GM04504 (cell line): ENCODE measurements at places on chromosomes 4 and X.
A peak's percentile ranks its signal among the peaks of the same experiment; 100 is the strongest.

- DNase-seq, result peak; percentile 53
These were observed 69.0 kb downstream of the GLRA2 start for GRCh38 chrX:14598330-14598729.

- peak; percentile 24 for DNase-seq
These were observed at the start of gene TRAM1L1 for GRCh38 chr4:117084866-117085701. Gene TRAM1L1 (minus strand): TSS chr4:117085576. CDS start chr4:117085393, 183 bp downstream.

DNA sequence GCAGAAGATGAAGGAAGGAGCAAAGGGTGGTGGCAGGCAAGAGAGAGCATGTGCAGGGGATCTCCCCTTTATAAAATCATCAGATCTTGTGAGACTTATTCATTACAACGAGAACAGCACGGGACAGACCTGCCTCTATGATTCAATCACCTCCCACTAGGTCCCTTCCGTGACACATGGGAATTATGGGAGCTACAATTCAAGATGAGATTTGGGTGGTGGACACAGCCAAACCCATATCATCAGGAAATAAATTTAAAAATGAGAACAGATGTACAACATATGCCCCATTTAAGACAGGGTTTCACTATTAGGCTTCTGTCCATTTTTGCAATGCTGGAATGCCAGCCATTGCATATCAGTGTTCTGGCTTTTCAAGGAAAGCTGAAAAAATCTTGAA, 346.7 kb upstream of the SLIT2 start:
- peak; percentile 46 for DNase-seq

- DNase-seq, result no peak
These were observed 1.5 kb upstream of the PTCHD1 start for GRCh38 chrX:23332888-23333821.

DNA sequence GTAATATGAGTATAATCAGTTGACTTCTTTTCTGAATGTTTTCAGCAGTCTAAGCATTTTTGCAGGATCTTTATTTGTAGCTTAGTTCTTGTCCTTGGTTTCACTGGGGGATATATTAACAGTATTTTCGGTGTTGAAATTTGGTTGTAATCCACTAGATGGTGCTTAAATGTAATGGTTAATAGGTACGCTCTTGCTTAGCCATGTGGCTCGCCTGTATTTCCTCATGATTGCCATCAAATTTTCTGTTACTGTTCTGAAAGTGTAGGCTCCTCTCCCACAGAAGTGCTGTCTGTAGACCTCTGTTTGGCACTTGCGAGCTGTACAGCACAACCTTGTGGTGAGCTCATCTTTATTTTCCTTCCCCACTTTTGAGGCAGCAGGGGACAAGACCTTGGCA, 3.9 kb upstream of the FAAH2 start:
- no peak for DNase-seq

- no peak for DNase-seq
These were observed 25.2 kb upstream of the SMIM20 start for GRCh38 chr4:25888781-25889180.

DNA sequence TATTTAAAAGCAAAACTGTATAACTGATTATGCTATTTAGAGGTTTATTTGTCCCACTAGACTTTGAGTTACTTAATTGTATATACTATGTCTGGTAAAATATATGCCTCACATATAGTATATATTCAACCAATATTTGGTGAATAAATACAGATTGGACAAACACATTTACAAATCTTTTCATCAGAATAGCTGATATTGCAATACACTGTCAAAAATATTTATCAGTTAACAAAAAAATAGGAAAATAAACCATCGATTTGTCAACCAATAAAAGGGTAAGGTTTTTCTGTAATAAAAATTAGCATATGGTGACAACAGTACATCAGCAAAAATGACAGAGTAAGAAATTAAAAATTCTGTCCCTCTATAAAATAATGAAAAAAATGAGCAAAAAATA, 889.9 kb upstream of the INTU start:
- no peak for DNase-seq

DNA sequence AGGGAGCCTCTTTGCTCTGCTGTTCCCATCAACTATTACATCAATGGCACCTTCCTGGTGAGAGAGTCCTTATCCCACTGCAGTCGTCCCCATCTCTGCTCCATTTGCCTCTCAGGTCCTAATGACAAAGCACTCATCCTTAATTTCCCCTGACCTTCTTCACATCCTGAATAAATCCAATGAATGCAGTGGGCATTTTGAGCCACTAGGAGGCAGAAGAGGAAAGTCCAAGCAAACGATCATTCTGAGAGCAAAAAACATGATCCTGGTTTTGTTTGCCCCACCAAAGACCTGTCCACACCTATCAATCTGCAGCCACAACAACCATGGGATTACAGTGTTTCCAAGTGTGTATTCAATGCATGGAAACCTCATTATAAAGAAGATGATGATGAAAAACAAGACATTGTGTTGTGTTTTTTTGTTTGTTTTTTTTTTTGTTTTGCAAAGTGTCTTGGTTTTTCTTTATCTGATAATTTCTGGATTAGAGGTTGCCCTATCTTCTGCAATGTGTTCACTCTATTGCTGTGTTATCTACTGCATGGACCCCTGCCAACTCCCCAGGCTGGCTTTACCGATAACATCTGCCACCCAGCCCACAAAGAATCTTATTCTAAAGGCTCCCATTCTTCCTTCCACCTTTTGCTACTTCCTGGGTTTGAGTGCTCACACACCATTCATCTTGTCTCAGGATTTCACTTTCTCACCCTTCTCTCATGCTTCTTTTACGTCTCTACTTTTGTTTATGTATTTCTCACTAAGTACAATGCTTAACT, 207.2 kb downstream of the NLGN4X start:
- peak; percentile 0 for DNase-seq

- peak; percentile 67 for DNase-seq
These were observed 22.8 kb upstream of the FMR1NB start for GRCh38 chrX:147958291-147958690.

DNA sequence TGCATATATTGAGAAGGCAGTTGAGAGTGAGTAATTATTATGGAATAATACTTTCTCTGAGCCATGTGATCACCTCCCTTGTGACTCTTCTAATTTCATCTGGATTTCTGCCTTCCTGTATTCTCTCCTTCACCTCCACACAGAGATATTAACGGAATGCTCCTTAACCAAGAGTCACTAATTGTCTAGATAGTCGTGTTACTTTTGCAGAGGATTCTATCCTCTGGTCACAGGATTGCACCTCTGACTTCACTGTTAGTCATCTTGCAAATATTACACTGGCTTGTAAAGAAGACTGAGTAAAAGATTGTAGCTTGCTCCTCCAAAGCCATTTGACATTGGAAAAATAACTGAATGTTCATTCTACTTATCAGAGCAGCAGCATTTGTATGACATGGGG, 160.9 kb downstream of the SH2D1A start:
- no peak for DNase-seq

- DNase-seq, result no peak
These were observed 13.4 kb upstream of the PLCXD1 start for GRCh38 chrX:267771-268261.

DNA sequence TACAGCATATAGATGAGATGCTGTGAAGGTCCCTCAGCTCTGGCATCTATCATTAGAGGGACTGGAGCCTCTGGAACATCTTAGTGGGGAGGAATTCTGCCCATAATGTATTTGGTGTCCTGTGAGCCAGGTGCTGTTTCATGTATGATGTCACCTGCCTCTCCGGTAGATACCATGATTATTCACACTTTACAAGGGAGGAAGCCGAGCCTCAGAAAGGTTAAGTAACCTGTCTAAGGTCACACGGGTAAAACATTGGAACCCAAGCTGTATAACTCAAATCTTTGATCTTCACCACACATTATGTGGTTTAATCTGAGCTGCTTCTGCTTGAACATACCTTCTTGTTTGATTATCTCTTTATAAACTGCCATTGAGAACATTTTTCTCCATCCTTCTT, 442.8 kb downstream of the BCOR start:
- DNase-seq, result no peak

DNA sequence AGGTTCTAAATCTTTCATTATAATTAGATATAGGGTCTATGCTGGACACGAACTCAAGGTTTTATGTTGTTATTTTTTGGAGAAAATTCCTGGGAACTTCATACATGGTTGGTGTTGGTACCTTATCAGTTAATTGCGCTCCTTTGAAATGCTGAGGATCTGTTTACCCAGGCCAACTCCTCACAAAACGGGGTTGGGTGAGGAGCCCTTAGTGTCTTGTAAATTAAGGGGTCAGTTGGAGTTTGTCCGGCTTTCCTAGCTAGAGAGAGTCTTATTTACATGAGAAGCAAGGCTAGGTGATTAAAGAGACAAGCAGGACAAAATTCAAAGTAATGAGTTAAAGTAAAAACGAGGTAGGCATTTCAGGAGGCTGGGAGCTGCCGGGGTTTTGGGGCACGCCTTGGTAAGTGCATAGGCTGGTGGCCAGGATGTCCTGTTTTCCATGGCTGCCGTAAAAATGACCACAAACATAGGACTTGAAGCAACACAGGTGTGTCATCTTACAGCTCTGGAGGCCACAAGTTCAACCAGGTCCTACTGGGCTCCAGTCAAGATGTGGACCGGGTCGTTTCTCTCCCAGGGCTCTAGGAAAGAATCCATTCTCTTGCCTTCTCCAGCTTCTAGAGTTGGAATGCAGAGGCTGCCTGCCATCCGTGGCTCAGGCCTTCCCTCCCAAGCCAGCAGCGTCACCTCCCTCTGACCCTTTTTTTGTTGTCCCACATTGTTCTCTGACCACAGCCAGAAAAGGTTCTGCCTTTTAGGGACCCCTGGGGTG, 19.8 kb downstream of the PSAPL1 start:
- no peak for DNase-seq

DNA sequence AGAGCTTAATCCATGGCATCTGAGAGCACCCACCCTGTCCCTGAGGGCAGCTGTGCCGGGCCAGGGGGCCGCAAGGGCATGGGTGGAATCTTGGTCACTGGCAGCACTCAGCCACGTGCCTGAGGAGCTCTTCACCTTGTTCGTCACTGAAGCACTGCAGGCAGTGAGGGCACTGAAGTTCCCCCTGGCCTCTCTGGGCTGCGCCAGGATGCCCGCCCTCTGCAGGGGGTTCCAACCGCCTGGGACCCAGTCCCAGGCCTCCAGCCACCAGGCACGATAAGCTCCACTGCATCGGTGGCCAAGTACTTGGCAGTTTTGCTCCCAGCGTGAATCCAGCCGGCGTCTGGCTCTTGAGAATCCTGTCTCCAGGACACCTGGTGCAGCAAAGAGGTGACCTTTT, 96.4 kb upstream of the MED14 start:
- no peak for DNase-seq

DNA sequence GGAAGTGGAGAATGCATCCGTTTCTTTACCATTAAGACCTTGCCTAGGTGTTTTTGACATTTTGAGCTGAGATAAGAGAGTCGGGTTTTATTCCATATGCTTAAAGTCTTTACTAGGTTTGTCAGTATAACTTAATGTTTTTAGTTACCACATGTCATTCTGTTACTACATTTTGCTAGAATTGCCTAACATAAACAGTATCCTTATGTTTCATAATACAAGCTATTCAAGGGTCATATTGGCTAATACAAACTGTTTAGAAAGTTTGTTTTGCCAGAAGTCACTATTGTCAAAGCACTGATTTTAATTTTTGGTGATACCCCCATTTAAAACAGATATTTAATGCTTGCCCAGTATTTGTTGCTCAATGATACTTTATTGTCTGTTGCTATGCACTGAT, 427.7 kb upstream of the MAGEB2 start:
- no peak for DNase-seq

DNA sequence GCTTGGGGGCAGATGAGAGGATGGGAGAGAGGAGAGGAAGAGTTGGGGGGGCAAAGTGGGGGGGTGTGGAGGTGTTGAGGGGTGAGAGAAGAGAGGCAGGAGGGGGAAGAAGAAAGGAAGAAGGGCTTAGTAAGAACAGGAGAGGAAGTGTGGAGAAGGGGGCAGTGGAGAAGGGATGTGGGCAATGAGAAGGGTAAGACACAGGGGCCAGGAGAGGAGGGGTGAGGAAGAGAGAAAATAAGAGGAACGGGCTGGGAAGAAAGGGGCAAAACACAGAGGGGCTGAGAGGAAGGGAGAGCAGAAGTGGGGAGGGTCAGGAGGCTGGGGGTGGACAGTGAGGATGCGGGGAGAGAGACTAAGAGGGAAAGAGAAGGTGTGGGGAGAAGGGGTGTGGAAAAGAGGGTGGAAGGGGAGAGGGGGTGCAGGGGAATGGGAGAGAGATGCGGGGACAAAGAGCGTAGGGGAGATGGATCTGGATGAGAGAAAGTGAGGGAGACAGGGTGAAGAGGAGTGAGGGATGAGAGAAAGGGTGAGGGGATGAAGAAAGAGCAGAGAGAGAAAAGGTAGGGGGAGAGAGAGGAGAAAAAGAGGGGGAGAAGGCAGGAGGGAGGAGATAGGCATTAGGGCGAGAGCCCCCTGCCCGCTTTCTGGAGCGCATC, 12.9 kb downstream of the SH3KBP1 start:
- DNase-seq, result no peak

DNA sequence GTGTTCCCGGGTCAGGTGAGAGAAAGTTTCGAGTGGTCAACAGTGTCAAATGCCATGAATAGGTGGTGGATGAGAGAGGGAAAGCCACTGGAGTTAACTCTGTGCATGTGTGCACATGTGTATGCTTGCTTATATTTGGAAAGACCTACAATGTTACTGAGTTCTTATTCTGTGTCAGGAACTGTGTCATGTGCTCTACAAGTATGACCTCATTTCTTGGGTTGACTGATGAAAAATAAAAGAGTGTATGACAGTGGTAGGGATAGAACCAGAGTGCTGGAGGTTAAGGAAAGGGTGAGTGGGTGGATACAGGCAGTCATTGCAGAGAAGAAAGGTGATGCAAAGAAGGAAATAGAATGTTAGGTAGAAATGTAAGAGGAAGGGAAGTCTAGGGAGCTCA, 22.1 kb upstream of the DGKK start:
- no peak for DNase-seq

- DNase-seq, result no peak
These were observed 182.8 kb downstream of the LARP7 start for GRCh38 chr4:112819729-112820128.

DNA sequence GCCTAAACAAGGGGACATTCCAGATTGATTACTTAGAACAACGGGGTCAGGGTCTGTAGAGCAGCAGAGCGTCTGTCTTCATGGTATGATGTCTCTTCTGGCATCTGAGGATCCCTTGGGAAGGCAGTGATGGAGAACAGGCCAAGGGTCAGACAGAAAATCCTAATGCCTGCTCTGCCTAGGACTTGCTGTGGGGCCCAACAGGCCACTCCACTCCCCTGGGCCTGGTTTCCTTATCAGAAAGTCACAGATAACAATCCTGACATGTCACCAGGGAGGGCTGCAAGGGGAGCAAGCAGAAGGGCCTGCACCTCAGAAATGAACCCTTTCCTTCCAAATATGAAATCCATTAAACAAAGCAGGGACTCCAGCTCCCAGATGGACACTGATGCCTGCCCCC, 21.4 kb upstream of the ARHGAP6 start:
- DNase-seq, result no peak

DNA sequence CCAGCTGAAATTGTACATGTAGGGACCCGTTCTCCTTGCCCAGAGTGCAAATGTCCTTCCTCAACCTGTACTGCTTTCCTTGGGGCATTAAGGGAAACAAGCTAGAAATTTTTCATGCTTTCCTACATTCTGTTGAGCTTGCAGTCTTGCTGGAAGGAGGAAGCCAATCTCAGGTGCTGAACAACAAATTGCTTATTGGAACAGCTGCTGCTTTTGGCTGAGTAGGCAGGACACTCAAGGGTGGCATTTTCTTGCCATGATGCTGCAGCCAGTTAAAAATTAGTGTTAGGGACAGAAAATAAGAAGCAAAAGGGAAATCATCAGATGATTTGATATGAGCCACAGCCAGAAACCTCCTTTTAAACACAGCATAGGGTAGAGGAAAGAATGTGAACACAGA, 223.7 kb downstream of the QDPR start:
- DNase-seq, result no peak

- no peak for DNase-seq
These were observed 74.3 kb upstream of the MSANTD1 start for GRCh38 chr4:3174371-3175338.

GRCh38 chr4:114286262-114286810, 306.9 kb upstream of the ARSJ start:
- DNase-seq, result no peak
